Occipital lobe (tissue), 3 donors: ENCODE measurements at places on chromosomes 5 and 9.

DNA sequence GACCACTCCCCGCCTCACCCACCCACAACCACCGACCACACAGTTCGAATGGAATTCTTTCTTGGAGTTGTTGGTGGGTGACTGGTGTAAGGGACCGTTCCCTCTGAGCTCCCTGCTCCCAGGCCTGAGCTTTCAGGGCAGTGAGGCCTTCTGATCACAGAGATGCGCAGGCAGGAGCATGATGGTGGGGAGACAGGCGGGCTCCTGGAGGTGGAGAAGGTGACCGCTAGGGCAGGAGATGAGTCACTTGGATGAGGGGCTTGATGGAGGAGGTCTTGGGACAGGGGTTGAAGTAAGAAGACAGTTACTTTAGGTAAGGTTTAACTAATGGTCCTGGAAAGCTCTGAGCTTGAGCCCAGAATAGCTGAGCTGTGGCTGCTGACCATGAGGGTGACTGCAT lies 88.5 kb downstream of the HSPA4 start:
- DNase-seq, result no peak

GRCh38 chr5:173198049-173198448 lies 37.0 kb downstream of the NKX2-5 start:
- DNase-seq, result no peak

GRCh38 chr5:2886531-2886930 lies 135.1 kb upstream of the IRX2 start:
- no peak for DNase-seq

DNA sequence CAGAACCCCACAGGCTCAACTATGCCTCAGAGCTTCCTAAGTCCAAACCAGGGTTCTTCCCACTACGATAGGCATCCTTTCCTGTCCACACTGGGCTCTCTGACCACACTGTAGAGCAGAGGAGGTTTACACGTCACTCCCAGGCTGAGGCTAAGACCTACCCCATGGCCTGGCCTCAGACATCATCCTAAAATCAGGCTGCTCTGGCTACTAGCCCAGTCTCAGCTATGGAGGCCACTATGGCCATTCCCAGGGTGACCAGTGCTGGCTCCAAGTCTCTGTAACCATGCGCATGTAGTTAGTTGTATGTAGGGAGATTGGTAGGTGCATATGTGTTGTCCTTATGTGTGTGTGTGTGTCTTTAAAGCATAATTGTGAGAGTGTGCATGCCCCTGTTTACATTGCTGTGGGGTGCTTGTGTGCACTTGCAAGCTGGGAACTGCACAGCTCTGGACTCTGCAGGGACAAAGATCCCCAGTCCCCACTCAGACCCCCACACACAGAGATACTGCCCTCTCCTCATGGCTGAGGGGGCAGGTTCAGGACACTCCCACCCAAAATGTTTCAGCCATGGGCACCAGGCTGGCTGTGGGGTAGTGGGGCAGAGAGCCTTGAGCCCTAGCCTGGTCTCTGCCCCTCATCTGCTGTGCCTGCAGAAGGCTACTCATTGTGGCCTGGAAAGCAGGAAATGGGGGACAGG lies 12.3 kb downstream of the PDLIM4 start:
- DNase-seq, result no peak

- DNase-seq, result no peak
Measured at GRCh38 chr5:123511290-123511647, 708 bp upstream of the CSNK1G3 start.

- no peak for DNase-seq
Measured at GRCh38 chr9:125580701-125581286, 126.2 kb downstream of the MAPKAP1 start.

GRCh38 chr5:129459777-129460671 lies at the start of gene ADAMTS19:
ADAMTS19 (plus strand) TSS chr5:129460298; CDS start chr5:129460392, 94 bp downstream.
- DNase-seq, result peak; percentile 38

DNA sequence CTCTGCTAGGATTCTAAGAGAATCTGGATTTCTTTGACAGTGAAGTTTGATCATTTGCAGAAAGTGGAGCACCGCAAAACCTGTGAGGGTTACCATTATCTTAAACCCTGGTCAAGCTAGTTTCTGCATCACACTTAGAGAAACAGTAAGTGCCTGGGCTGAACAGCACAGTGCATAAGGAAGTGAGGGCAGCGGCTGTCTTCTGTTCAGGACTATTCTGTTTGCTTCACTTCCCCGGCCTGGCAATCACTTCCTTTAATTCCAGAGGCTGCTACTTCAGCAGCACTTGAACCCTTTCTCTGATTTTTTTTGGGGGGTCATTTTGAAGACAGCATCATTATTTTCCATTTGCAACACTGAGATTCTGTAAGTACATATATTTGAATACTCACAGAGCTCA lies 32.0 kb downstream of the SEMA6A start:
- DNase-seq, result no peak

DNA sequence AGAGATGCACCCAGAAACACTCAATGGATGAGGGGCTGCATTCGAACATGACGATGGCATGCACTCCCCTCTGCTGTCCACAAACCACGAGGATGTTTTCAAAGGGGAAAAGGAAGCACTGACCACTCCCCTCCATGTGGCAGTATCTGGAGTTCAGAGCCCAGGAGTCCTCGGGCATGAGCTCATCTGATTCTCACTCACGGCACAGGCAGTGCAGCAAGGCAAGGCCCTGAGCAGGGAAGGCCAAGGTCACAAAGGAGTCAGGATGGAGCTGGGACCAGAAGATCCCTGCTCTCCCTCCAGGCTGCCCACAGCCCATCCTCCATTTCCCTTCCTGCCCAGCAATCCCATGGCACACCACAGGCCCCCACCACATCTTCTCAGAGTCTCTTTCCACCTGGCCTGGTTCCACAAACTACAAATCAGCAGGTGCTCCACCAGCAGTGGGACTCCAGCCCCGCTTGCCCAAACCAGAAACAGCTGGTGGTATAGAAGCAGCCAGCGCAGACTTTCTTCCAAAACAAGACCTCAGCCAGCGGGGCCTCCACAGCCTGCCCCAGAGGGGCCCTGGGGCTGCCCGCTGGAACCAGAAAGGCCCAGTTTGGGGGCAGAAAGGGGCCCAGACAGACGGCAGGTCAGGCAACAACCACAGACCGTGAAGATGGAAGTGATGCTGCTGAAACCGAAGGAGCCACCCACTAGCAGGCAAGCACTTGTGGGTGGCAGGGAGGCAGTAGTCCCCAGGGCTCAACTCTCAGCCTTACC lies 12.2 kb downstream of the TNIP1 start:
- DNase-seq, result no peak

- no peak for DNase-seq
Measured at GRCh38 chr5:170390472-170390871, 1.3 kb upstream of the KCNMB1 start.

- DNase-seq, result no peak
Measured at GRCh38 chr9:110214090-110214489, 6.1 kb upstream of the C9orf152 start.

- no peak for DNase-seq
Measured at GRCh38 chr5:107779437-107779836, 108.7 kb upstream of the EFNA5 start.

- no peak for DNase-seq
Measured at GRCh38 chr5:87185838-87186237, 81.8 kb upstream of the RASA1 start.

GRCh38 chr9:6924988-6925563 lies 167.3 kb downstream of the KDM4C start:
- no peak for DNase-seq

DNA sequence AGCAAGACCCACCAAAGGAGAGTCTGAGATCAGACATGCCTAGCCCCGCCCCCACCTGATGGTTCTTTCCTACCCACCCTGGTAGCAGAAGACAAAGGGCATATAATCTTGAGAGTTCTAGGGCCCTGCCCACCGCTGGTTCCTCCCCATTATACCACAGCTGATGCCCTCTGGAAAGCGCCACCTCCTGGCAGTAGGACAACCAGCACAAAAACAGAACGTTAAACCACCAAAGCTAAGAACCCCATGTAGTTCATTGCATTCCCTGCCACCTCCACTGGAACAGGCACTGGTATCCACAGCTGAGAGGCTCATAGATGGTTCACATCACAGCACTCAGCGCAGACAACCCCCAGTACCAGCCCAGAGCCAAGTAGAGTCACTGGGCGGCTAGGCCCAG lies 81.2 kb upstream of the TRPC7 start:
- no peak for DNase-seq

GRCh38 chr5:149358294-149358651 lies 427 bp downstream of the PCYOX1L start:
- DNase-seq, result peak; percentile 48

DNA sequence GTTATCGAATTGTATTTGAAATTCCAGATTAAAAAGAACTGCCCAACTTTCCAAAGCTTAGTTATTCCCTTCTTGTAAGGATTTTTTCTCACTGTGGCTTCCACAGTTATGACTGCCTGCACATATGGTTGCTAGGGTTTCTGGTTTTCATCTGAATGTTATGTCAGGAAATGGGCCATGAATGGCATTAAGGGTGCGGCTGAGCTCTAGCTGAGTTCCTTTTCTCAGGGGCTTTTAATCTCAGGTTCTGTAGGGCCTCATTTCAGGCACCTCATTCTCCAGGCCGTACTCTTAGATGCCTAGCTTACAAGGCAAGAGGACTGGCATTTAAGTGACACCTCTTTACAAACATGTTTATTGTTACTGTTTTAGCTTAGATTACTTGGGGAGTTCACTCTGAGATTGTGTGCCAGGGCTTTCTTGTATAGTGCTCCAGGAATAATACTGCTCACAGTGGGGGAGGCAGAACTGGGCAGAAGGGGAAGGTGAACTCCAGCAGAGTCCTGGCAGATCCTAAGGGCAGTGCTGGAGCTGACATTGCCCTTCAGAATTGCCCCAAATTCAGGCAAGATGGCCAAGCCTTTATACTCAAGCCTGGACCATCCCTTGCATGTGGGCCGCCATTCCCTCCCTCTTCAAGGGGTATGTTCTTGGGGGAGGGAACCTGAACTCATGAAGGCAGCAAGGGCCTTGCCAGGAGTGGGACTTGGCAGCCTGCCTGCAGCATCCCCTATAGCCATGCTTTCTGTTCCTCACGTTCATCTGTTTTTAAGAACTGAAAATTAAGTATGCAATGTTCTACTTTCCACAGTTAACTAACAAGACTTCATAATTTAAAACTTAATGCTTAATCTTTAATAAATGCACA lies 111.5 kb downstream of the KDM4C start:
- no peak for DNase-seq

DNA sequence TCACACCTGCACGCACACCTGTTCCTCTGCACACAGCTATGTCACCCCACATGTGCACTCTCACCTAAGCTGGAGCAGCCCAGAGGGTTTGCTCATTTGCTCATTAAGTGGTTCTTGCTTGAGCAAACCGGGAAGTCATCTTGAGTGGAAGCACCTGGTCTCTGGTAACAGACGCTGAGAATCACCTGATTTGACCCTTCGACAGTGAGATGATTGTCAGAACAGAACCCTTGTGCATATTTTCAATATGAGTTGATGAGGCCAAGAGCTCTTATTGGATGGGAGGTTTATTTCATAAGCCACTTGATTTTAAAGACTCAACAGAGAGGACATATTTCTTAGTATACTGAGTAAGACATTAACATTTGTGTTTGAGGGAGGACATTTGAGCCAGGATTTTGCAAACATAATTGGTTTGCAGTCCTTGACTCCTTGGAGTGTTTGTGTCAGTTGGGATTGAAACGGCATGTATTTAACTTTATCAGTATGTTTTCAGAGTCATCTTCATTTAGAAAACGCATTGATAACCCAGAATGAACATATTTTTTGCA lies 22.1 kb upstream of the LPCAT1 start:
- no peak for DNase-seq

GRCh38 chr5:132674671-132675506 lies 1.1 kb downstream of the IL4 start:
- no peak for DNase-seq

DNA sequence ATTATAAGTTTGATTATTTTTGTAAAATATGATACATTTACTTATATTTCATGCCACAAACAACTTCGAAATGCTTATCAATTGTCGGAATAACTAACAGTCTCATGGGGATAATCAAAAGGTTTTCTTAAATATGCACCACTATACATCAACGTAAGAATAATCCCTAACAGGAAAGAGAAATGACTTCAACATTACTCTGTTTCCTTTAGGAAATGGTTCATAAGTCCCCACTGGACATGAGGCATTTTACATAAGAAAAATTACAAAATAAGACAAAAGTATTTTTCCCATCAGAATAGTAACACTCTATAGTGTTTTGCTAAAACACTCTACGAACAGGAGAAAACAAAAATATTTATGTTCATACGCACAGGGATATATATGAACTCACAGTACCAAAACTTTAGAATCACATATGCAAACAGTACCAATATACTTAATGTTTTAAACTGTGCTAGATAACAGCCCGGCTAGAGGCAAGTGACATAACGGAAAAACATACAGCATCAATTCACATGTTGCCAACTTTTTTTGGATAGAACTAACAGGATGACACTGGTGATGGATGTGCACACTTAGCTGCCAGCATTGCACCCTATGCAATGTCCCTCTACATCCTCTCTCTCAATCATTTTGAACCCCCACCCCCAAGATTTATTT lies 120.5 kb downstream of the NFIB start:
- DNase-seq, result no peak

- no peak for DNase-seq
Measured at GRCh38 chr9:69215774-69216485, 41.9 kb downstream of the TJP2 start.

- DNase-seq, result no peak
Measured at GRCh38 chr5:36948041-36948440, 71.5 kb downstream of the NIPBL start.

GRCh38 chr9:76592091-76592973 lies 133.3 kb downstream of the GCNT1 start:
- DNase-seq, result no peak

DNA sequence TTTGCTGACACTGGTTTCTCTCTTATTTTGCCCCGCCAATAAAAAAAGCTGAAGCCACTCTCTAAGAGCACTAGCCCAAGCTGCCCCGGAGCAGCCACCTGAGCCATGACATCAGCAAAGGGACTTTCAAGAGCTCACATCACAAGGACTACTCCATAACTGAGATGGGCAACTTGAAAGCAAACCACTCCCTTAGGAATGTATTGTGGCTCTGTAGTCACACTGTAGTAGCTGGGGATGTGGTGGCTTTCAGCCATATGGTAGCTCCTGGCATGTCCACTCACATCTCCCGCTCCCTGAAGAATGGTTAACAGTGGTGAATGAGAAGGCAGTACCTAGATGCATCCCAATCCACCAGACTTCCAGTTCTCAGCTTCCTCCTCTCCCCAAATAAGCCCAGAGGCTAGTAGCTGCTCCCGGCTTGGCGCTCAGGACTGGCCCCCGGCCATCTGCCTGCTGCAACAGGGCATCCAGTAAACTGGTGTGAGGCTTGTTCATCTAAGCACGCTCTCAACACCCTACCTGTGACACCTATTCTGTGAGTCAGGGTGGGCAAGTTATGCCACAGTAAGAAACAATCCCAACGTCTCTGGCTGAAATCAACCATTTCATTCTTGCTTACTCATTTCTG lies 63.7 kb downstream of the S1PR3 start:
- no peak for DNase-seq
